ENCODE measurements at places on chromosomes 11 and 22. TPM values are rescaled to one million over a fixed set of nuclear protein-coding genes. Genes with fewer than 3 reads are reported as not detected.

GRCh38 chr11:129705341-129705740, 110.3 kb upstream of the TMEM45B start:
- H3K4me3 ChIP-seq, result no peak overlapping the region
- DNase-seq, result no peak
- H3K27ac ChIP-seq, result no peak overlapping the region

DNA sequence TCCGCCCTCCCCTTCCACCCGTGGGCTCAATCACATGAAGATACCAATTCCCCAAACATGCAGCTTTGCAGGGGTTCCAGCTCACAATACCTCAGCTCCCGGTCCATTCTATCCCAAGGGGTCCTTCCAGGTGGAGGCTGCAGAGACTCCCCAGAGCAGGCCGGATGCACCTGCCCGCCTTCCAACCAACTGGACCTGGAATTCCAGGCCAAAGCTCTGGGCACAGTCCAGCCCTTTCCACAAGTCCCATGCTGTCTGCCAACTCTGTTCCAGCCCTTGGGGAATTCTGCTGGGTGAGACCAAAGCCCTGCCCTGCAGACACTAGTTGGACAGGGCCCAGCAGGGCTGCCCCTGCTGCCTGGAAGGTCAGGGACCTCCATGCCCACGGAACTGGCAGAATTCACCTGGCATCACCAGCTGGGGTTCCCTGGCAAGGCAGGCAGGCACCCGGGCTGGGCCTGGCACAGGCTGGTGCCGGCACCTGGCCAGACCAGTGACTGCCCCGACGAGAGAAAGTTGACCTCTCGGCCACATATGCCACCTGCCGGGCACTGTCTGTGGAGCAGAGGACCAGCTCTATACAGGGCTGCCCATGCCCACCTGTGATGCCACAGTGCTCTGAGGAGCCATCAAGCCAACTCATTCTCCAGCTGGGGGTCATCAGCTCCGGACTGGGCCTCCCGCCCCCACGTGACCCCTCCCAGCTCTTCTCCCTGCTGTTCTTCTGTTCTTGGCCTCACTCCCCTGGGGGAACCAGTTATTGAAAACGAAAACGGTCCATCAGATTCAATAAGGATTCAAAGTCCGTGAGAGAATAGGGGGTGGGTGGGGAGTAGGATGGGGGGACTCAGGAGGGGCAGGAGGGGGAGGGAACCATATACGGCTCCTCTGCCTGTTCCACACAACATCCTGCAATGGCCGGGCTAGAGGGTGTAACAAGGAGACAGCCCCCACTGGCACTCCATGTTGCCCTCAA, 4.7 kb downstream of the SYT7 start:
- H3K4me3 ChIP-seq, result no peak overlapping the region
- H3K27ac ChIP-seq, result no peak overlapping the region
- H3K27me3 ChIP-seq, result peaks cover 56% of the 10 kb centered on the region
- no peak for DNase-seq
- no peaks in the 10 kb centered on the region for H3K4me1 ChIP-seq

- H3K36me3 ChIP-seq, result no peaks in the 10 kb centered on the region
- H3K27me3 ChIP-seq, result peaks cover 10% of the 10 kb centered on the region
- H3K4me3 ChIP-seq, result no peak overlapping the region
Measured at GRCh38 chr11:57174656-57175055, 7.1 kb upstream of the LRRC55 start.

DNA sequence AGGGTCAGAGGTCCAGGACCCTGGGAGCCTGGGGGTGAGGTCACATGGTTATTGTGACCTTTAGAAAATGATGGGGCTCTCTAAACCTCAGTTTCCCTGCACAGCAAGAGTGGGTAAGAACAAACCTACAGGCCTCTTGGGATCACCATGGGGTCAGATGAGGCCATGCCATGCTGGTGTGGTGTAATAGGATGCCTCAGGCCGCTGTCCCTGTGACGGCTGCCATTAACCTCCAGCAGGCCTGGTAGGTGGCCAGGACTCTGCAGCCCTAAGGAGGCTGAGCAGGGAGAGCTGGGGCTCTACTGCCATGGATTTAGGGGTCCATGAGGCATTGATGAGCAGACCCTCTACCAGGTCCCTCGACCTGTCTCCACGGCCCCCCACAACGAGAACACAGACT, 265.5 kb downstream of the CTTN start:
- H3K4me3 ChIP-seq, result no peak overlapping the region
- H3K4me1 ChIP-seq, result no peaks in the 10 kb centered on the region
- H3K27me3 ChIP-seq, result peaks cover 20% of the 10 kb centered on the region

DNA sequence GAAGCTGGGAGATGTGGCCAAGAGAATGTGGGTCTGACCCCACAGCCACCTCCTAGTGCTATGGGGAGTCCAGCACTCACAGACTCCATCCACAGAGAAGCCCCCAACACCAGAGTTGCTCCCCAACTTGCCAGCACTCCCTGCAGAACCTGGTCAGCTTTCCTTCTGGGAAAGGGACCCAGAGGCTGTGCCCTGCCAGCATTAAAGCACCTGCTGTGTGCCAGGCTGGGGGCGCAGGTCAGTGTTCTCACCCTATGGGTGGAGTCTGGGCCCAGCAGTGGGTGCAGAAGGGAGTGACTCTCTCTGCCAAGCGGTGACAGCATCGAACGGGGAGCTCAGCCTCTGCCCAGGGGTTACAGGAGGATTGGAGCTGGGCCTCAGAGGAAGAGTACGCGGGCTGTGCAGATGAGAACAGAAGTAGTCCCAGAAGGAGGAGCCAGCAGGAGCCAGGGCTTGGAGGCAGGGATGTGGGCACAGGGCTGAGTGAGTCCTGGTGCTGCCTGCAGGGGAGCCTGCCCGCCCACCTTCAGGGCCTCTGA, 114.4 kb downstream of the MPPED1 start:
- H3K4me1 ChIP-seq, result no peaks in the 10 kb centered on the region
- H3K27me3 ChIP-seq, result no peaks in the 10 kb centered on the region
- no peaks in the 10 kb centered on the region for H3K36me3 ChIP-seq
- DNase-seq, result no peak
- no peak overlapping the region for H3K4me3 ChIP-seq
- no peak overlapping the region for H3K27ac ChIP-seq

NAALAD2 gene
- 0.47 TPM for total RNA-seq

DNA sequence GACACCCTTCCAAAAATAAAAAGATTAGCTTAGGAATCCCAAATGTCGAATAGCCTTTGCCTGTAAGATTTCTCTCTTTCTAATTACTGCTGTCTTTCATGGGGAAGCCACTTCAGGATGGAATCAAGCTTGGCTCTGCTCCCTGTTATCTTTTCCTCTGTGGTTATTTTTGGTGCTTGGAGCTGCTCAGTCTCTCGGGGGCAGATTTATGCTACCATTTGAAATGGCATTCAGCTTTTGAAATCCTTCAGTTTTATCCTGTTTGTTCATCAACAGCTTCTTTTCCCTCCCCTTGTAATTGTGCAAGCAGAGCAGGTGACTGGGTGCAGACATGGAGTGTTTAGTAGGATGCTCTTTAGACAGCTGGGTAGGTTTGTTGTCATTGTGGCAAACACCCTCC, 111.0 kb downstream of the DBX1 start:
- DNase-seq, result no peak
- H3K36me3 ChIP-seq, result no peaks in the 10 kb centered on the region
- no peak overlapping the region for H3K4me3 ChIP-seq
- no peaks in the 10 kb centered on the region for H3K27me3 ChIP-seq
- no peak overlapping the region for H3K27ac ChIP-seq
